Thyroid gland (tissue), 4 donors: ENCODE measurements at places on chromosomes 3 and 15. TPM values are rescaled to one million over a fixed set of nuclear protein-coding genes. Genes with fewer than 3 reads are reported as not detected.
A peak's percentile ranks its signal among the peaks of the same experiment; 100 is the strongest.

GRCh38 chr3:132047209-132047608, 12.4 kb upstream of the CPNE4 start:
- H3K36me3 ChIP-seq, result no peaks in the 10 kb centered on the region
- no peak overlapping the region for H3K27ac ChIP-seq
- no peak for DNase-seq
- no peaks in the 10 kb centered on the region for H3K27me3 ChIP-seq

DNA sequence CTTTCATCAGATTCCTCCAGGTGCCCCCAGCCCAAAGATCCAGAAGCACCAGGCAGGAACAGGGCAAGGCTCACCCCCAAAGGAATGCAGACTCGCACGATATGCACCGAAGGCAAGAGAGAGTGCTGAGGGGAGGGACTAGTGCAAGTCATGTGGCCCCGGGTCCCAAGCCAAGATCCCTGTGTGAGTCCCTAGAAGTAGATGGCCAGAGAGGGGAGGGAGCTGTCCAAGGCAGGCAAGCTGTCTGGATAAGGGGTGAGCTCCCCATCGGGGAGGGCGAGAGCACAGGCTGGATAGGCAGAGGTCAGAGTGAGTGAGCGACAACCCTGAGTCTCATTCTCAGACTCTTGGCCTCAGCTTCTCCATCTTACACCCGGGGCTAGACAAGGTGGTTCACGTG, 171.5 kb upstream of the LINGO1 start:
- H3K27ac ChIP-seq, result no peak overlapping the region
- DNase-seq, result peak; percentile 68
- no peak overlapping the region for H3K4me3 ChIP-seq
- H3K27me3 ChIP-seq, result no peaks in the 10 kb centered on the region
- no peaks in the 10 kb centered on the region for H3K36me3 ChIP-seq
- no peaks in the 10 kb centered on the region for H3K4me1 ChIP-seq

- no peaks in the 10 kb centered on the region for H3K27me3 ChIP-seq
- no peak for DNase-seq
- H3K4me1 ChIP-seq, result no peaks in the 10 kb centered on the region
- no peak overlapping the region for H3K27ac ChIP-seq
Measured at GRCh38 chr3:171532294-171532693, 72.1 kb upstream of the TNIK start.

DNA sequence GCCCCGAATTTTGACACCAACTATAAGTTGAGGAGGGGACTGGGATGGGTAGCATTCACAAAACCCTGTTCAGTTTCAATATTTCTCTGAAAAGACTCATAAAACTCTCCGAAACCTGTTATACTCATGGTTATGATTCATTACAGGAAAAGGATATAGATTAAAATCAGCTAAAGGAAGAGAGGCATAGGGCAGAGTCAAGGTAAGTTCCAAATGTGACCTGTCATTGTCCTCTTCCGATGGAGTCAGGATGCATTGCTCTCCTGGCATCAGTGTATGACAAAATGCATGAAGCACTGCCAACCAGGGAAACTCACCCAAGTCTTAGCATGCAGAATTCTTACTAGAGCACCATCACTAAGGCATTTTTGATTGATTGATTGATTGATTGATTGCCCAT, 525.0 kb upstream of the NAALADL2 start:
- H3K4me1 ChIP-seq, result no peaks in the 10 kb centered on the region
- H3K27ac ChIP-seq, result no peak overlapping the region
- no peaks in the 10 kb centered on the region for H3K27me3 ChIP-seq
- no peaks in the 10 kb centered on the region for H3K36me3 ChIP-seq
- DNase-seq, result no peak

DNA sequence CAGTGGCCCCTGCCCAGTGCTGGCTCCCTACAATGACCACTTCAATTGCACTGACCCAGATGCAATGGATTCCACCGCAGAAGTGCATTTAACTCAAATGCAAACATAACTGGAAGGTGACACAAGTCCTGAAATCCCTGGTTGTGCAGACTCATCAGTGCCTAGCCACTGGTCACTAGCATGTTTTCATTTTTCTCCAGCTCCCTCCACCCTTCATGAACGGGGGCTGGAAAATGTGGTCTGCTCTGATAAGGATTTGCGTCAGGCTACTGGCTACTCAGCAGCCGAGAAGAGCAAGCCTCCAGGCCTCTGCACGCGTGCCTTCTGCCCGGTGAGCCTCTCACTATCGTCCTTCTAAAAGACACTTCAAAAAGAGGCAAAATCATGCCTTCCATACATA, 27.4 kb upstream of the FURIN start:
- H3K27me3 ChIP-seq, result no peaks in the 10 kb centered on the region
- peak; percentile 39 for DNase-seq
- peak overlapping the region; percentile 86 for H3K27ac ChIP-seq
- H3K36me3 ChIP-seq, result no peaks in the 10 kb centered on the region
- peaks cover 20% of the 10 kb centered on the region for H3K4me1 ChIP-seq

DNA sequence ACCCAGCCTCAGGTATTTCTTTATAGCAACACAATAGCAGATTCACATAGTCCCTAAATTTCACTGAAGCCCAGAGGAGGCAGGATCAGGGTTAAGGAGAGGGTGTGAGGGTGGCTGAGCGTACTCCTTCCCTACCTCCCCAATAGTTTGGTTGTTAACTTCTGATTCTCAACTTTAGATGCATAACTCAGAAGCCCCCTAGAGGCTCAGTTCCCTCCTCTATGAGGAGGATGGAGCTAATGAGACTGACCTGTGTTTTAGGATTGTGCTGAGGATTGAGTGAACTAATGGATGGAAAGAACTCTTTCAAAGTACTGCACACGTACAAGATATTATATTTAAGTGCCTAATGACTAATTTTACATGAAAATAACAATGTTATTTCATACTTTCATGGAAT, 249.3 kb upstream of the SOX14 start:
- no peak overlapping the region for H3K4me3 ChIP-seq
- H3K36me3 ChIP-seq, result no peaks in the 10 kb centered on the region
- H3K4me1 ChIP-seq, result no peaks in the 10 kb centered on the region
- H3K27ac ChIP-seq, result no peak overlapping the region
- no peaks in the 10 kb centered on the region for H3K27me3 ChIP-seq
- DNase-seq, result no peak

DNA sequence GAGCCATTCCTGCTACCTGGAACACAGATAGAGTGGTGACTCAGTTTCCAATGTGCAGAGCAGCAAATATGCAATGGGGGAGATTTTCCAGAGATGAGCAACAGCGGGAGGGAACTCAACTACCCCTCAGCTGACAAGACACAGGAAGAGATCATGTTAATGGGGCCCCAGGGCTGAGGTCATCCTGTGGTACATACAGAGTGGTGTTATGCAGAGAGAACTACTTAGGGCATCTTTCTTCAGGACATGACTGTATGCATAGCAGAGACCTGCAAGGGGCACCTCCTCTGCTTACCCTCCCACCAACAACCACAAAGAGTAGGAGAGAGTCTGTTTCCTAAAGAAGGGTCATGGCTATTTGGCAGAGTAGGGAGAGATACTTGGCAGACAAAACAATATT, 6.8 kb upstream of the TBC1D5 start:
- no peak overlapping the region for H3K4me3 ChIP-seq
- no peaks in the 10 kb centered on the region for H3K4me1 ChIP-seq
- no peak for DNase-seq

The SCN5A gene
- total RNA-seq, result 0.88 TPM

The AMT gene
- total RNA-seq, result 7.9 TPM
